Natural killer cell (primary cell): ENCODE measurements at places on chromosomes 4 and X. TPM values are rescaled to one million over a fixed set of nuclear protein-coding genes. Genes with fewer than 3 reads are reported as not detected.

DNA sequence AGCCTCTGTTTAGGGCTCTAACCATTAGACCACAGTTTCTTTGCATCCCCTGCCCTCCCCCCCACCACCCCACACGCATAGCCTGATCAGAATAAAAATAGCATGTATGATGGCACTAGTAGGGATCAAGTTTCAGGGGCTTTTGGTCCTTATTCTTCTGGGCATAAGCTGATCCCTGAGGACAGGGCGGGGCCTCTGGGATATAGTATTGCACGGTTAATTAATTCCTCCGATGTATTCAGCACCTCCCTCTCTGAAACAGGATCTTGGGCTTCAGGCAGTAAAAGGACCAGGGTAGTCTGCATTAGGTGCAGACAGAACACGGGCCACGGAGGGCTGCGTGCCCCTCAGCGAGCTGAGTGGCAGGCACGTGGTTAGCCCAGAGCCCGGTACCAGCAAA, 57.1 kb downstream of the ELF4 start:
- H3K27ac ChIP-seq, result no peak overlapping the region
- DNase-seq, result no peak
- no peak overlapping the region for H3K4me3 ChIP-seq
- H3K36me3 ChIP-seq, result peaks cover 18% of the 10 kb centered on the region
- H3K27me3 ChIP-seq, result no peaks in the 10 kb centered on the region

SRPK3 gene
- not detected for total RNA-seq

DNA sequence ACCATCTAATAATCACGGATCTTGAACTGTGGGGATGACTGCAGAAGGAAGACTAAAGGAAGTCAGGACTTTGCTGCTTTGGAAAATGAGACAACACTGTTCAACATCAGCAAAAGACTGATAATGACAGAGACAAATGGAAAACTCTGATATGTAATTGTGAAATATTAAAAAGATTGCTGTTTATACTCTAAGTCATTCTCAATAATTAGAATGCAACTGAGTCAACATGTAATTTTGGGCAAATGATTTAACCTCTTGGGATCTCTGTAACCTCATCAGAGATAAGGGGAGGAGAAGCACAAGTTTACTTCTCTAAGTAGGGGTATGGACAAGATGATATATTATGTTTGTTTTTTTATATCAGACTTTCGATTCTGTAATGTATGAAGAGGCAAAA, 121.9 kb downstream of the GASK1B start:
- H3K4me3 ChIP-seq, result no peak overlapping the region
- DNase-seq, result no peak
- no peaks in the 10 kb centered on the region for H3K4me1 ChIP-seq
- H3K27ac ChIP-seq, result no peak overlapping the region

DNA sequence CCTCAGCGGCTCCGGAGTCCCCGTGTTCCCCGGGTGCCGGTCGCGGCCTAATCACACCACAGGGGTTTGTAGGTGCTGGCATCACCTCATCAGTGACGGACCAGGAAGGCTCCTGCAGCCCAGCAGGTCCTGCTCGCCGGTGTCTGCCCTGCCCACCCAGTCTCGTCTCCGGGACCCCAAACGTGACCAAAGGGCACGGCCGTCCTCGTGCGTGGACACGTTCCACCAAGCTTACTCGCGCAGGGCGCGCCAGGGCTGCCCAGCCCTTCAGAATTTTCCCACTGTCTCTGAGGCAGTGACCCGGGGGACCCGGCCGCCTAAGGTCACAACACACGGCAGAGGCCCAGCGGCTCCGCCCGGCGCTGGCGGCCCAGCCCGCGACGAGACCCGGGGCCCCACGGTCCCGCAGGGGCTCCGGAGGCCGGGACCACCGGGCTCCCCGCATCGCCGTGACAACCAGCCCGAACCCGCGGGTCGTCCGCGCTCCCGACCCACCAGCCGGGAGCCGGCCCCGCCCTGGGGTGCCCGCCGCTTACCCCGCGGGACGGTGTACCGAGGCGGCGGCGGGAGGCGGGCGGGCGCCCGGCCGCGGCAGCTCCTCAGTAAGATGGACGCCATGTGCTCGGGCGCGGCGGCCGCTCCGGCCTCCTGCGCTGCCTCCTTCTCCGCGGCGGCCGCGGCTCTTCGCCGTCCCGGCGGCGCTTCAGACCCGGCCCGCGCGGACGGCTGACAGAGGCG, 454 bp downstream of the LETM1 start:
- peak overlapping the region; percentile 31 for H3K27ac ChIP-seq
- peaks cover 20% of the 10 kb centered on the region for H3K4me1 ChIP-seq
- no peaks in the 10 kb centered on the region for H3K36me3 ChIP-seq
- peak; percentile 35 for DNase-seq
- no peaks in the 10 kb centered on the region for H3K27me3 ChIP-seq

DNA sequence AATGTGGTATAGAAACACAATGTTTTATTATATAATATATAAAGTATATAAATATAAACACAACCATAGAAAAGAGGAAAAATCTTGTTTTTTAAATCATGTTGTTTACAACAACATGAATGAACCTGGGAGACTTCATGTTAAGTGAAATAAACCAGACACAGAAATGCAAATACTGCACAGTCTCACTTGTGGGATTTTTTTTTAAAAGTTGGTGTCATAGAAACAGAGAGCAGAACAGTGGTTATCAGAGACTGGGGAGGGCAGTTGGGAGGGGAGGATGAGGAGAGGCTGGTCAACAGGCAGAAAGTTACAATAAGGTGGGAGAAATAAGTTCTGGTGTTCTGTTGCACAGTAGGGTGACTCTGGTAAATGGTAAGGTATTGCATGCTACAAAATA, 57.1 kb downstream of the FREM3 start:
- no peak overlapping the region for H3K27ac ChIP-seq
- no peaks in the 10 kb centered on the region for H3K27me3 ChIP-seq
- no peaks in the 10 kb centered on the region for H3K36me3 ChIP-seq
- DNase-seq, result no peak
- no peak overlapping the region for H3K4me3 ChIP-seq
- H3K4me1 ChIP-seq, result no peaks in the 10 kb centered on the region

DNA sequence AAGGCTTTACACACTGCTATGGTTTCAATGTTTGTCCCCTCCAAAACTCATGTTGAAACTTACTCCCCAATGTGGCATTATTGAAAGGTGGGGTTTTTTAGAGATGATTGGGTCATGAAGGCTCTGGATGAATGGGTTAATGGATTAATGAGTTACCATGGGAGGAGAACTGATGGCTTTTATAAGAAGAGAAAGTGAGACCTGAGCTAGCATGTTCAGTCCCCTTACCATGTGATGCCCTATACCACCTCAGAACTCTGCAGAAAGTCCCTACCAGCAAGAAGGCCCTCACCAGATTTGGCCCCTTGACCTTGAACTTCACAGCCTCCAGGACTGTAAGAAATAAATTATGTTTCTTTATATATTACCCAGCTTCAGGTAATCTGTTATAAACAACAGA, 68.9 kb upstream of the CAPN6 start:
- H3K36me3 ChIP-seq, result no peaks in the 10 kb centered on the region
- no peaks in the 10 kb centered on the region for H3K4me1 ChIP-seq
- no peaks in the 10 kb centered on the region for H3K27me3 ChIP-seq
- H3K27ac ChIP-seq, result no peak overlapping the region
- no peak for DNase-seq
- no peak overlapping the region for H3K4me3 ChIP-seq

GPM6B gene
- not detected for total RNA-seq

DNA sequence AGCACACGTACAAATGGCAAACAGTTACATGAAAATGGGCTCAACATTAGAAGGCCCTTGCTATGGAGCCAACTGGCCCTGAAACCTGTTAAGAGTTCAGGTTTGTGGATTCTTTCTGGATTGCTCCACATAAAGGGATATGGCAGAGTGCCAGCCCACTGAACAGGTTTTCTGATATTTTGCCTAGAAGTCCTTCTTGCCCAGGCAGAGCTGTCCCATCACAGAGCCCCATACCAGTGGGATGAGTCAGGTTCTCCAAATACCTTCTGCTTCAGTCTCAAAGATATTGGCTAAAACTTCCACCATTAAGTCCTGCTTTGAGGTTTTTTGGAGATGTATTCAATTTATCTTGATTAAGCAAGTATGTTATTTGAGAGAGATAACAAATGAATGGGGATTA, 146.8 kb upstream of the IL1RAPL2 start:
- no peaks in the 10 kb centered on the region for H3K4me1 ChIP-seq
- H3K27me3 ChIP-seq, result no peaks in the 10 kb centered on the region
- no peak for DNase-seq

DNA sequence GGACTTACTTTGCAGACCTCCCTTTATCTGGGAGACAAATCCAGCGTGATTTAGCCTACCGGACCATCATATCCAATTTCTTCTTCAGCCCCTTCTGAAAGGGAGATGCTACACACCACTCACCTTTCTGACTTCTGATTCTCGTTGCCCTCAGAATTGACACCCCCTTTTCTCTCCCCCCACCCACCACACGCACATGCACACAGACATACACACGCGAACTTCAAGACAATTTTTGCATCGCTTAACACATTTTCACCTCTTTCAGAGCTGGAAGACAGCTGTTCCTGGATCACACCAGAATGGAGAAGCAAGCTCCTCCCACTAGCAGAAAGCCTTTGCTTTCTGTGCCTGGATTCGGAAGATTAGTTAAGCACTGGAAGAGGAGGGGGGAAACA, 1.0 kb upstream of the SNCA start:
- no peak overlapping the region for H3K27ac ChIP-seq
- DNase-seq, result peak; percentile 18
- H3K4me3 ChIP-seq, result no peak overlapping the region
- H3K4me1 ChIP-seq, result peaks cover 21% of the 10 kb centered on the region

GRCh38 chrX:9539605-9540387, 74.9 kb downstream of the TBL1X start:
- no peak overlapping the region for H3K4me3 ChIP-seq
- peaks cover 6% of the 10 kb centered on the region for H3K4me1 ChIP-seq
- H3K27me3 ChIP-seq, result no peaks in the 10 kb centered on the region
- H3K27ac ChIP-seq, result no peak overlapping the region
- peak; percentile 15 for DNase-seq
- H3K36me3 ChIP-seq, result no peaks in the 10 kb centered on the region

GRCh38 chrX:112734290-112734689, 54.6 kb upstream of the LHFPL1 start:
- no peaks in the 10 kb centered on the region for H3K4me1 ChIP-seq
- no peak overlapping the region for H3K4me3 ChIP-seq
- no peaks in the 10 kb centered on the region for H3K27me3 ChIP-seq
- DNase-seq, result peak; percentile 1
- no peaks in the 10 kb centered on the region for H3K36me3 ChIP-seq

DNA sequence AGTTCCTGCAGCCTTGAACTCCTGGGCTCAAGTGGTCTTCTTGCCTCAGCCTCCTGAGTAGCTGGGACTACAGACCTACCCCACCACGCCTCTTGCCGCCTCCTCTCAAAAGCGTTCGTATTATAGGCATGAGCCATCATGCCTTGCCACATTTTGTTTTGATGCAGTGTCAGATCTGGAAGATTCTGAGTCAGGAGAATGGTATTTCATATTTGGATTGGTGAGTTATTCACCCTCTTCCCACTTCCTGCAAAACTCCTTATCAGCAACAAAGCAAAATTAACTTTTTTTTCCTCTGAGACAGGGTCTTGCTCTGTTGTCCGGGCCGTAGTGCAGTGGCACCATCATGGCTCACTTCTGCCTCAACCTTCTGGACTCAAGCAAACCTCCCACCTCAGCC, 29.6 kb downstream of the REST start:
- no peak overlapping the region for H3K27ac ChIP-seq
- no peaks in the 10 kb centered on the region for H3K27me3 ChIP-seq
- DNase-seq, result no peak
- H3K4me3 ChIP-seq, result no peak overlapping the region
- H3K4me1 ChIP-seq, result no peaks in the 10 kb centered on the region
- peaks cover 15% of the 10 kb centered on the region for H3K36me3 ChIP-seq
